ENCODE measurements at places on chromosomes 1 and 21. TPM values are rescaled to one million over a fixed set of nuclear protein-coding genes. Genes with fewer than 3 reads are reported as not detected.

Gene SPRR4
- not detected for total RNA-seq

Gene KLF17
- total RNA-seq, result 0.19 TPM

Gene RNF11
- 101 TPM for total RNA-seq

Gene BSND
- not detected for total RNA-seq

Gene LMOD1
- total RNA-seq, result 25.7 TPM

All from regular cardiac myocyte (primary cell).